ENCODE measurements at places on chromosomes 13 and 19.

DNA sequence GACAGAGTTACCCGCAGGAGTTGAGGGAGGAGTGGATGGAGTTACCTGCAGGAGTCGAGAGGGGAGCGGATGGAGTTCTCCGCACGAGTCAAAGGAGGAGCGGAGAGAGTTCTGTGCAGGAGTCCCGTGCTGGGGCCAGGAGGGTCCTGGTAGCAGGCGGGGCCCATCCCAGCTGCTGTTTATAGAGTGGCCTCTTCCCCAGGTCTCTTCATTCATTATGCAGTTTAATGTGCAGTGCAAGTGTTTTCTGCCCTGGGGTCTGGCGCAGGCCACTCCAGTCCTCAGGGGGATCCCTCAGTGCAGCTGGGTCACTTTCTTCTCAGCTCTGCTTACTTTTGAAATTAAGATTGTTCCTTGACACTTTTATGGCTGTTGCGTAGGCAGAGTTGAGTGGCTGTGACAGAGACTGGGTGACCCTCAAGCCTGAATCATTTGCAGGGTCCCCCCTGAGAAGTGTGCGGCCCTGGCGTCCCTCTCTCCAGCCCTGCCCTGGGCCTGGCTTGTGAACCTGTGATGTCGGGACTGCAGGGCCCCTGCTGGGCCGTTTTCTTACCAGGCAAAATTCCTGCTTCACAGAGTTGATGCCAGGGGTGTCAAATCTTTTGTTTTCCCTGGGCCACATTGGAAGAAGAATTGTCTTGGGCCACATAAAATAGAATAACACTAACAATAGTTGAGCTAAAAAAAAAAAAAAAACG is 17.9 kb downstream of the TFDP1 start:
- no peak for DNase-seq

GRCh38 chr19:45451131-45451849 is 16.5 kb upstream of the FOSB start:
- DNase-seq: peak; percentile 66

- no peak for DNase-seq
Measured at GRCh38 chr13:32254916-32255723, 60.0 kb downstream of the ZAR1L start.

GRCh38 chr13:108005231-108005630 is 210.1 kb downstream of the LIG4 start:
- DNase-seq: no peak

DNA sequence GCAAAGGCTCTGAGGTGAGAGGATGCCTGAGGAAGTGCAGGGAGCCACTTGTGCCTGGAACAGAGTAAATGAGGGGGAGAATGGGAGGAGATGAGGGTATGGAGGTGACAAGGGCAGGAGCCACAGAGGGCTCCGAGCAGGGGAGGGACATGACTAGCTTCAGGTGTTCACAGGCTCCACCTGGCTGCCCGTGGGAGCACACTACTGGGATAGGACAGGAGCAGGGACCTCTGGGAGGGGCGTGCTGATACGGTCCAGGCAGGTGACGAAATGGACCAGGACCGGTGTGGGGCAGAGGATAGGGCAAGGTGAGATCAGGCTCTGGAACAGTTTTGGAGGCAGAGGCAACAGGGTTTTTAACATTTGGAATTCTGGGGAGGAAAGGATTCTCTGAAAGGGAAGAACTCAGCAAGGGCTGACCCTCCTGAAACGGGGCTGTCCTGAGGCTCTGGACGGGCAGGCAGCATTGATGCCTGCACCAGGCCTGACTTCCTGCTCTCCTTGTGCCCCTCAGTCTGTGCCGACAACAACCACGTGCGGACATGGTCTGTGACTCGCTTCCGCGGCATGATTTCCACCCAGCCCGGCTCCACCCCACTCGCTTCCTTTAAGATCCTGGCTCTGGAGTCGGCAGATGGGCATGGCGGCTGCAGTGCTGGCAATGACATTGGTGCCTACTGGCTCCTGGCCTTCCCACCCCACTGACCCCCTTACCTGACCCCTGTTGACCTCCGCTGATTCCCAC is 11.6 kb downstream of the SHKBP1 start:
- DNase-seq: peak; percentile 54

DNA sequence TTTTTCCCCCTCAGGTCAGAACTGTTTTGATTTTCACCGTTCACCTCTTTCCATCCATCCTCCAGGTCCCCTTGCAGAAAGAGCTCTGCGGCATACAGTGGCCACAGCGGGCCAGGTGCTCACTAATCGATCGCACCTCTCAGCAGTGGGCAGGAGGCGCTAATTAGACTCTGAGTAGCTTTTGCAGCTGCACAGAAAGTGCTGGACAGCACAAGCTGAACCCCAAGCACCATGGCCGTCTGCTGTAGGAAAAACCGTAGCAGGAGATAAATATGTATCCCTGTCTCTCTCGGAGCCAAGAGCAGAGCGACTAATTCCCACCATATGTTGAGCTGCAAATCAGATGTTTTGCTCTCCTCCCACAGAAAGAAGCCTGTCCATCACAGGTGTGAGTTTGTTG is 54.4 kb downstream of the PEX11G start:
- DNase-seq: no peak

- no peak for DNase-seq
Measured at GRCh38 chr13:34139660-34140227, 321.8 kb downstream of the RFC3 start.

DNA sequence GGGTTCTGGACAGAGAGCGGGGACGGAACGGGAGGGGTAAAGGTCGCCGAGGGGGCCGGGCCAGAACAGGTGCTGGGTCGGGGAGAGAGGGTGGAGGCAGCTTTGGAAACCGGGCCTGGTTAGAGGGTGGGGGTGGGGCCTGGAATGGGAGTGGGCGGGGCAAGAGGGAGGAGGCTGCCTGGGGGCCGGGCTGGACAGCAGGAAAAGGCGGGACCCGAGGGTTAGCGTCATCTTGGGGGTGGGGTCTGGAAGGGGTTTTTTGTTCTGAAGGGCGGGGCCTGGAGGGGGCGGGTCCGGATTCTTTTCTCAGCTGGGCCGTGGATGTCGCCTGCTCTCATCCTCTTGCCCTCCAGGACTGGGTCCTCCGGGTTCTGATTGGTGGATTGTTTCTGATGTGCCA is 4.3 kb upstream of the ZNF813 start:
- peak; percentile 37 for DNase-seq

- DNase-seq: peak; percentile 67
Measured at GRCh38 chr13:72458701-72459100, 268.7 kb downstream of the MZT1 start.

DNA sequence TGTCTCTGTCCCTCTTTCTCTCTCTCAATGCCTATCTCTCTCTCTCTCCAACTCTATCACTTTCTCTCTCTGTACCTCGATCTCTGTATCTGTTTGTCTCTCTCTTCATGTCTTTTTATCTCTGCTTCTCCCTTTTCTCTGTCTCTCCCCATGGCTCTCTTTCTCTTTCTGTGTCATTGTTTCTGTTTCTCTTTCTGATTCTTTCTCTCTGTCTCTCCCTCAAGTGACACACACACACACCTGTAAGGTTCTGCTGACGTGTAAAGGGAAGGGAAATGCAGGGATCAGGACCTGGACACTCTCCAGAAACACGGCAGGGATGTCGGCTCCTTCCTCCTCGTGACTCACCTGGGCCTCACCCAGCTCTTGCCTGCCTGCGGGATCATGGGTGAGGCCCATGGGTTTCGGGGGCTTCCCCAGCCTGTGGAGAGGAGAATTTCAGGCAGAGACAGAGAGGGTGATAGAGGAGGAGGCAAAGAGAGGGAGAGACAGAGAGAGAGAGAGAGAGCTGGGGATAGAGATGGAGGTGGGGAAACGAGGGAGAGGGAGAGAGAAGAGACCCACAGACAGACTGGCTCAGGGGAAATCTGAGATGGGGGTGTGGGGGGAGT is 5.4 kb upstream of the PLAUR start:
- peak; percentile 69 for DNase-seq

DNA sequence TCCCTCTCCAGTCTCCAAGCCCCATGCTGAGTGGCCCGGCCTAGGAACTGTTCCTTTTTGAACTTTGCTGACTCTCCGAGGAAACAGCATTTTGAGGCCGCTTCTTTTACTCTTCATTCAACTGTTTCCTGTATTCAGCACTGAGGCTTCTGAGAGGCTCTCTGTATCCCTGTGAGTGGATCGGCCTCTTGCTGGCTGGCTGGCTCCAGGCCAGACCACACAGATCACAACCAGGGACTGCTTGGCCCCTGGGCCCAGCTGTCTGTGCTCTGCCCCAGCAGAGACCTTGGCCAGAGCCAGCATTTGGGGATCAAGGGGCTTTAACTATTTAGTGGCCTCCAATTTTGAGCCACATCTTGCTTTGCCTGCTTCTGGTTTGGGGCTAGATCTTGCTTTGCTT is 75.6 kb upstream of the KL start:
- peak; percentile 60 for DNase-seq

DNA sequence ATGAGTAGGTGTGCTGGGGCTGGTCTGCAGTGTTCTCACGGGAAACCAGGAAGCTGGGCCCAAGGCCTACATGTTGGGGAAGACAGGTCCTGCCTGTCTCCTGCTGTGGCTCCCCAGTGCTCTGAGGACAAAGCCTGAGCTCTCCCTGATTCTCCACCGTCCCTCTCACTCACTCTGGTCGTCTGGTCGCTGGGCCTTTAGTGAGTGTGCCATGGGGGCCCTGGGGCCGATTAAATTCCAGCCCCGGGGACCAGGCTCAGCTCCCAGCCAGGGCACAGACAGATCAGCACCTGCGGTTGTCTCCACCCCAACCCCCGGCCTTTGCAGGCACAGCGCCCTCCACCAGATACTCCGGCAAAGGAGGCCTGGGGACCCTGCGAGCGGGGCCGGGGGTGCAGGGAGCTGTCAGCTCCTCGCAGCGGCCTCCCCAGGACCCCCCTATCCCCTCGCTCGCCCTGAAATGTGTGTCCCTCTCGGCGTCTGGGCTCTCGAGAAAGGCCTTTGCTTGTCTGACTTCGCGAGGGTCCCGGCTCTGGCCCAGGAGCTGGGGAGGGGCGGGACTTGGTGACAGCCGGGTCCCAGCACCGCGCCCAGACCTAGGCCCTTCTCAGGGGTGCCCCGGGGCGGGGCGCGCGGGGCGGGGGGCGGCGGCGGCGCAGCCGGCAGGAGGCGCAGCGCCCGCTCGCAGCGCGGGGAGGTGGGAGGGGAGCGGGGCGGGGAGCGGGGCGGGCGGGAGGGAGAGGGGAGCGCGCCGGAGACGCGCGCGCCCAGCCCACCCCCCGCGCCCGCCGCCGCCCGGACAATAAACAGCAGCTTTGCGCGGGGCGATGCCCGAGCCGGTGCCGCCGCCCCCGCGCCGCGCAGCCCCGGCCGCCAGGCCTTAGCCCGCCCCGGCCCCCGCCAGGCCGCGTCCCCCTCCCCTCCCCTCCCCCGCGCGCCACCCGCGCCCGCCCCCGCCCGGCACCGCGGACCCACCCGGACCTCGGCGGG is at the start of gene PALM:
Gene PALM, plus strand, starts transcription at position 782 of the 990 bp plus-strand sequence. CDS start 212 bp downstream, outside the sequence.
- DNase-seq: peak; percentile 72

- no peak for DNase-seq
Measured at GRCh38 chr19:15913830-15914229, 16.0 kb upstream of the CYP4F2 start.

- DNase-seq: peak; percentile 68
Measured at GRCh38 chr13:99269627-99270241, 11.6 kb upstream of the GPR18 start.

GRCh38 chr19:435707-436412 is 25.0 kb downstream of the SHC2 start:
- DNase-seq: no peak

GRCh38 chr13:102678339-102679107 is 16.3 kb downstream of the METTL21C start:
- DNase-seq: peak; percentile 35

DNA sequence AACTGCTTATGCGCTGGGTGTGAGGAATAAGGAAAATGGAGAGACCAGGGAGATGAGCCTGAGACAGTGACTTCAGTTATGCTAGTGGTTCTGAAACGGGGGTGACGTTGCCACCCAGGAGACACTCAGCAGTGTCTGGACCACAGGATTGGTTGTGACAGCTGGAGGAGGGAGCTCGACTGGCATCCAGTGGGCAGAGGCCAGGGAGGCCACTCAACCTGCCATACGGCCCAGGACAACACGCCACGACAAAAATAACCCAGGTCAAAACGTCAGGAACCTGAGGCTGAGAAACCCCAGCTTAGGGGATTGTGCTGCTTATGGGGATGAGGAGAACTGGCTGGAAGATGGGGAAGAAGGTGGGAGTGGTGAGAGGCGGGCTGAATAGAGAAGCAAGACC is 10.4 kb downstream of the ZSCAN5A start:
- DNase-seq: no peak

DNA sequence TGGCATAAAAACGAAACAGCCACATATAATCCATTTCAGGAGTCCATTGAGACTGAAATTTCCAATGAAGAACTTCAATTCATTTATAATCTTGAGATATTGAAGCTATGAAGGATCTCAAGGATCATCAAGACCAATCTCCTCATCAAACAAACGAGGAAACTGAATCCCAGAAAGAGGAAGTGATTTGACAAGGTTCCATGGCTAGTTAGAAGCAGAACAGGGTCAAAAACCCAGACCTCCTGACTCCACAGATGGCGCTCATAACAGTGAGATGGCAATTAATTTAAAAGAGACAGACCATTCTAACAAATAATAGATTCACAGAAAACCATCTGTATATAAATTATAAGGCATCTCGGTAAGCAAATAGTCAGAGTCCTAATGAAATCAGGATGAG is 229.7 kb downstream of the KCTD12 start:
- no peak for DNase-seq

GRCh38 chr13:73304442-73304841 is 245.6 kb downstream of the KLF5 start:
- no peak for DNase-seq

- DNase-seq: peak; percentile 31
Measured at GRCh38 chr19:47021536-47022139, 2.0 kb downstream of the NPAS1 start.

- no peak for DNase-seq
Measured at GRCh38 chr13:91245288-91245687, 102.2 kb upstream of the MIR17HG start.

- no peak for DNase-seq
Measured at GRCh38 chr19:49872245-49873128, 4.7 kb downstream of the AKT1S1 start.

GRCh38 chr19:54653181-54653809 is 9.5 kb upstream of the LILRB4 start:
- peak; percentile 8 for DNase-seq

DNA sequence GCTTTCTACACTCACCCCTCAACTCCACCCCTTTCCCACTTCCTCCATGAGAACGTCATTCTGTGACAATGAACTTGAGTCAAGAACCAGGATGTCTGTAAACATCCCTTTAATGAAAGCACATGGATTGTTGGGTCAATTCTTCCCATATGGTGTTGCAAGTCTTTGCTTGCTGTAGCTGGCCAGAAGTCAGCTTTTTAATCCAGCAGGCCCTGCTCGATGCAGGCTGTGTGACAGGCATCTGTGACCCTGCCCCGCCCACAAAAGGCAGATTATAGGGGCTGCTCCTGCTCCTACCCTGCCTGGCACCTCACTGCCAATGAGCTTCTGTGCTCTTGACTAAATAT is 78.0 kb downstream of the STARD13 start:
- peak; percentile 28 for DNase-seq

DNA sequence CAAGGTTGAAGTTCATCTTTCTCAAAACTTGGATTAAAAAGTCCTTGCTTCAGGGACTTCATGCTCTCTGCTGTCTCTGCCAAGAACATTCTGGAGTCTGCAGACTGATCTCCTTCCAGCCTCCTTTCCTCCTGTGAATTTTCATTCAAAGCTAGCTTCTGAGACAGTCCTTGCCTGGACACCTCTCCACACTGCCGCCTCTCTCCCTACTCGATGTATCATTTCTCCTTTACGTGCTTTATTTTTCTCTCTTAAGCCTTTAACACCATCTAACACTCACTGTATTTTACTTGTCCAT is 238.8 kb downstream of the COL4A1 start:
- DNase-seq: no peak

- peak; percentile 97 for DNase-seq
Measured at GRCh38 chr19:46788262-46788967, at the start of gene SLC1A5. Gene SLC1A5, minus strand, starts transcription at chr19:46788594. Its CDS starts 629 bp downstream, at chr19:46787965.

GRCh38 chr19:3516675-3517207 is 10.6 kb downstream of the FZR1 start:
- DNase-seq: peak; percentile 27

Data from astrocyte of the hippocampus (primary cell).